ENCODE measurements at places on chromosomes 5 and 9.

- DNase-seq: no peak
These were observed 164.6 kb upstream of the PPP1R2B start for GRCh38 chr5:156685481-156685880.

DNA sequence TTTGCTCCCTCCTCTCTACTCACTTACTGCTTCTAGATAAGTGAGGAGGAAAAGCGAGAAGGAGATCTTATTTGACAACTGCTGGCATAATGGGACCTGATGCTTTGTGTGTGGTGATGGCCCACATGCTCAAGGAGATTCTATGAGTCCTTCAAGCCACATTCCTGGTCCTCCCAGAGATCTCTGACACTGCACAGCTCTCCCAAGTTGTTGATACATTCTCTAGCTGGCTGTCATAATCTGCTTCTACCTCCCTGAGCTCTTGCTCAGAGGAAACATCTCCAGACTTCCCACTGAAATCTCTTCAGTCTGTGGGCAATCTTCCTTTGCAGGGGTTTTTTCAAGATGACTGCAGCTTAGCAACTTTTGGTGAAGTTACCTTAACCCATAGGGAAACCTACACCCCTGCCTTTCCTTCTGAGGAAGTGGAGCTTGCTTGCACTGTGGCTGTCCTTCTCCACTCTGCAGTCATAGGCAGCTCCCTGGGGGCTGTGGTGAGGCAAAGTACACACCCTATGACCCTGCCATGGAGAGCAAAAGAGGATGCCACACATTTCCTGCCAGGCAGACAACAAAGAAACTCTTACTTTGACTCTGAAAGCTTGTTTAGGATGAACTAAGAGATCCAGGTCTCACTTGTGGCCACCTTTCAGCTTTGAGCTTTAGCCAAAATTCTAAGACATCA, 163.8 kb downstream of the TMEM38B start:
- no peak for DNase-seq

- peak; percentile 94 for DNase-seq
These were observed at the start of gene TOR4A for GRCh38 chr9:137277329-137278041. Gene TOR4A (plus strand): TSS chr9:137277726. CDS start chr9:137278690, 964 bp downstream.

- DNase-seq: no peak
These were observed 42.2 kb upstream of the ALDOB start for GRCh38 chr9:101477736-101478135.

GRCh38 chr5:41067714-41068568, 3.2 kb downstream of the MROH2B start:
- peak; percentile 33 for DNase-seq

DNA sequence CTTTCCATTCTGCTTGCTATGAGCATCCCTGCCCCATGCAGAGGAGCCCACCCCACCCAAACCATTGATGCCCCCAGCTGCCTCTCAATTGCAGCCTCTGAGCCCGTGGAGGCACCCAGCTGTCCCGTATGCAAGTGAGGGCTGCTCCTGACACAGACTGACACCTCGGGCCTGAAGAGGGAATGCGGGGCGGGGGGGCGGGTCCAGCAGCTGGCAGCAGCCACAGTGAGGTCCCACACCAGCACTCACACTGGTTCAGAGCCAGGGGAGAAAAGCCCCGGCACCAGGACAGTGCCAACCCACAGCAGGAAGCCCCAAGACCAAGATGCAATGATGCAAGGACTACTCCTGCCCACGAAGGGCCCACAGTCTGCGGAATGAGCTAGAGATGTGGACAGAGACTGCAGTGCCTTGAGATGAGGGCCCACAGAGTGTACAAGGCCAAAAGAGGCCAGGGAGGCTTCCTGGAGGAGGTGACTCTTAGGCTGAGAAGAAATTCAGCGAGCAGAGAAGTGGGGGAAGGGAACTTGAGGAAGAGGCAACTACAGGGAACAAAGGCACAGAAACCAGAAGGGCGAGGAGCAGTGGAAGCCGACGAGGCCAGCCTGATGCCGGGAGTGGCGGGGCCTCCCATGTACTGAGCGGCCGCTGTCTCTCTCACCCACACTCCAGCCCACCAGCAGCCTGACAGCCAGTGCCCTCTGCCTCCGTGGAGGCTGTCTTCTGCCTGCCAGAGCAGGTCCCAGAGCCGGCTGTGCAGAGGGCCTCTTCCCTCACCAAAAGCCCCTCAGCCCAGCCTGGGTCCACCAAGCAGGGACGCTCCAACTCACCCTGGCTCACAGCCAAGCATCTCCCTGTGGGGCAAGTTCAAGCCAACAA, 9.2 kb downstream of the EEIG1 start:
- DNase-seq: no peak

- DNase-seq: peak; percentile 3
These were observed 220.3 kb downstream of the SPATA31D1 start for GRCh38 chr9:82208741-82209450.

DNA sequence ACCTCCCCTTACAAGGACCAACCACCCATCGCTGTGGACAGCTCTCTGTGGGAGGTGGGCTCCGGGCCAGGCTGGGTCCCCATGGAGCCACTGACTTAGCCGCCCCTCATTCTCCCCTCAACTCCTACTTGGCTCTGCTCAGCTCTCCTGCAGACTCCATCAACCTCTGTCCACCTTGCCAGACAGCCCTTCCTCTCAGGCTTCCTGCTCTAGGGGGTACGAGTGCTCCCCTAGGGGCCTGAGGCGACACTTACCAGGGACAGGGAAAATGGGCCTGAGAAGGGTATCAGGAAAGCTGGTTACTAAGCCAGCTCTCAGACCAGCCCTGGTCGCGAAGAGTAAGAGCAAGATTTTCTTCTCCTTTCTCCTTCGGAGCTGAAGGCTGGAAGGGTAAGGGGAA, 43.9 kb downstream of the SHB start:
- DNase-seq: no peak

GRCh38 chr9:121201045-121201737, 478 bp downstream of the RAB14 start:
- DNase-seq: no peak

GRCh38 chr5:75856056-75856455, 138.8 kb upstream of the POC5 start:
- DNase-seq: no peak

DNA sequence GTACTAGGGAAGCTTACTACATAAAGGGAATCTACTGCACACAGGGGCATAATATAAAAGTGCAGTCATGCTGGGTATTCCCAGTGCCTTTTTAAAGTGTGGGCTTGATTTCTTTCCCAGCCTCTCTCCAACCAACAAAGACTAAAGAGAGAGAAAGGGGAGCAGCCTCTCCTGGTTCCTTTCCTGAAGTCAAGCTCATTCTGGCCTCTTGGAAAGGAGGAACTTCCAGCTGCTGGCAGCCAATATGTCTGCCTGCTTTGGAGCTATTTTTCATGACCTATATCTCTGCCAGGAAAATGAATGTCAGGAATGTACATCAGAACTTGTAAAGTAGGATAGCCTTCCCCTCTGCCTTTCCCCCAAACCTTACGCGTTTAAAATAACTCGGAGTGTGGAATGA, 57.1 kb downstream of the RAB3C start:
- no peak for DNase-seq

- no peak for DNase-seq
These were observed 135.1 kb upstream of the RFX3 start for GRCh38 chr9:3660936-3661335.

- no peak for DNase-seq
These were observed 14.6 kb upstream of the DAP start for GRCh38 chr5:10775646-10776045.

Measured in fibroblast of pulmonary artery (primary cell).